ENCODE measurements at places on chromosomes 5 and 9.

DNA sequence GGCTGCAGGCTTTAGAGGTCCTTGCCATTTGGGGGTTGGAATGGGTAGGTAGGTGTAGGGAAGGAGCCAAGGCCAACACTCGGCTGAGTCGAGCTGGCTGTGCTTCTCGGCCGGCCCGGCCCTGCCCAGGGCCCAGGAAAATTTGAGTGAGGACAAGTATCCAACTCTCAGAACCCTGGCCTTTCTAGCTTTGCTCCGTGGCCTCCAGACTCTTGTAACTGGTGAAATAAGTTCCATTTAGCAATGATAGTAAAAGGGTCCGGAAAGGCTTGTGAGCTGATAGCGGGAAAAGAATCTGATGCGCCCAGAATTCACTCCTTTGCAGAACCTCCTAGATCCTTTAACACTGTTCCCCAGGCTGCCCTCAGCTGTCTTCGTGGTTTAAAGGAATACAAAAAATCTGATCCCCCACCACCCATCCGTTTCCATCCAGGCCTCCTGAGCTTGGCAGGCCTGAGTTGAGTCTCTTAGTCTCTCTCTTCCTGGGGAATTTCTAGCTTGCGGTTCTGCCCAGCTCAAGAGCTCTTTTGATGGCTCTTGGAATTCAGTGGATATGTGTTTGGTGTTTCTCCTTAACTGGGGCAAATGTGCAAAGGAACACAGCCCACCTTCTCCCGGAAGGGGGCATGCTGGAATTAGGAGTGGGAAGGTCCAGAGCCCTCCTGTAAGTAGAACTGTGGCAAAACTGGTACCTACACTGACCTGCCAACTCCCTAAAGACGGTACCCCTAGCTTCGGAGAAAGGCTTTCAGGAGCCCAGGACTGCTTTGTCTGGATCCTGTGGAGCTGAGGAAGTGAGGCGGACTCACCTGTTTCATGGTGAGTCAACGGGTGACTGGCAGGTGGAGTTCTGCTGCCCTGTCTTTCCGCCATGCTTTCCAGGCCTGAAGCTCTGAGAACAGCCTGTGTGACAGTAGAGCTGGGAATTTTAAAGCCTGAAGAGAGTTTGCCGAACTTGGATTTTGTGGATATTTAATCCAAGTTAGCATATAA, 1.7 kb downstream of the DMRT3 start:
- no peak for DNase-seq

DNA sequence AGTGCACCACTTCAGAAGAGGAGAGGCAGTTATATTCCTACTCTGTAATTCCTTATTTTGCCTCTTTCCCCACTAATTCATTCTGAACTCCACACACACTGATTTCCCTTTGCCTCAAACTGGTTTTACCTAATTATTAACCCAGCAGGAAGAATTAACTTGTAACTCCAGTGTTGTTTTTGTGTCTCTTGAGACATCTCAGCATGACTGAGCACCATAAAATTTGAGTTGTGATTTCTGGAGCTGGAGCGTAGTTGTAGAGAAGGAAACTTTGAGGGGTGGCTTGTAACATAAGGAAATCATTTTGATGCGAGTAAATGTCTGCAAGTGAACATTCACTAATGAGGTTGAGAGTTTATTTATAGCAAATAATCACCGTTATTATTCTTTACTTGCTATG, 265.2 kb downstream of the TMEM38B start:
- DNase-seq, result no peak

DNA sequence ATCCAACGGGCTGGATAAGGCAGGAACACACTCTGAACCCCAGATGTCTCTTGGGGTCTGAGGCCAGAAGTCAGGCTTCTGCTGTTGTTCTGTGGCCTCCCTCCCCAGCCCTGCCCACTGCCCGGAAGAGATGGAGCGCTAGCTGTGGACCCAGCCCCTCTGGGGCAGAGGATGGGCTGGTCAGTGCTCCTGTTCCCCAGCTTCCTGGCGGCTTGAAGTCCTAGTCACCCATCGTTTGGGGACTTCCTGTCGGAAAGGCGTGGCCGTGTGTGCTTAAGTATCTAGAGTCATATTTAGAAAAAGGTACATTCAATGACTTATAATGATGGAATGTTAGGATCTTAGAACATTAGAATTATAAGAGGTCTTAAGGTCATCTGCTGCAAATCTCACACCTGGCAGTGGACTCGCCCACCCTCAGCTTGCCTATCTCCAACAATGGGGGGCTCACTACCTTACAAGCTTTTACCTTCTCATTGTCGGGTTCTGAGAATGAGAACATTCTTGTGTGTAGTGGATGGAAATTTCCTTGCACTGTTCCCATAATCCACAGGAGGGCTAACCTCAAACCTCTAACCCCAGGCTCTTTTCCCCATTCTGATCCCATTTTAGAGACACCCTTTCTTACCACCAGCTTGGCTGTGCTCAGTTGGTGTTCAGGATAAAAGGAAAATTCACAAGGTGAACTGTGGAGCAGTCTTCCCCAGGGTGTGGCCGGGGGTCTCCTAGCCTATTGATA, 13.4 kb upstream of the AIF1L start:
- no peak for DNase-seq

DNA sequence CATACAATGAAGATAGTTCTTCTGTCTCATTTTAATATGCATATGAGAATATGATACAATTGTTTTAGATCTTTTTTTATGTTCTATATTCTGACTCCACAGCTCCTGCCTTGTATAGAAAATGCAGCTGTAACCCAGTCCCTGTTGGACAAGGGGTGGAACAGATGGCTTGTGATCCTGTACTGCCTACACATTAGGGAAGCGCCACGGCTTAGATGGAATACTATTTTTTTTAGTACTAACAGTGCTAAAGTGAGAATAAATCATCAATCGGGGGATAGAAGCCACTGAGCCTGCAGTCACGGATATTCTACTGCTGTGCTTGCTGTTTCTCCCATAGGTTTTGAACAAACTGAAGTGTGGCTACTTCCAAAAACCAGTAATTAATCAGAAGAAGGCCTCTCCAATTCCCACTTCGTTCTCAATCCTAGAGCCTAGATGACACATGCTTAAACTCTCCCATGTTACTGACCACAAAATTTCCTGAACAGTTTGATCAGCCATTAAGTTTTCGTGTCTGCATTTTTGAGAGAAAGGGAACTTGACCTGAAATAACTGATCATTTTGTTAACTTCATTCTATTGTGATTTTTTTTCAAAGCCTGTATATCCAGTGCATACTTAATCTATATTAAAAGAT, 150.3 kb downstream of the CDH18 start:
- DNase-seq, result no peak

GRCh38 chr9:68744426-68744825, 39.4 kb downstream of the PIP5K1B start:
- no peak for DNase-seq

- no peak for DNase-seq
These were observed 3.1 kb upstream of the DBH start for GRCh38 chr9:133632806-133633680.

GRCh38 chr9:34715639-34716215, 5.8 kb upstream of the CCL21 start:
- no peak for DNase-seq

DNA sequence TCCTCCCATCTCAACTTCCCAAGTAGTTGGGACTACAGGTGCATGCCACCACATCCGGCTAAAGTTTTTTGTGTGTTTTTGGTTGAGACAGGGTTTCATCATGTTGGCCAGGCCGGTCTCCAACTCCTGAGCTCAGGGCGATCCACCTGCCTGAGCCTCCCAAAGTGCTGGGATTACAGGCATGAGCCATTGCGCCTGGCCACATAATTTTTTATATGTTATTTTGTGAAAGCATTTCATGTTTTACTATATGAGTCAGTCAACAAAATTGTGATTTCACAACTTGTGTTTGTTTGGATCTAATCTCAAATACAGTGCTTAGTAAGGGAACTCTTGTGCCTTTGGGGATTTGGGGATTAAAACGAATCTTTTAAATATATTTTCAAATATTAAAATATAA, 20.0 kb upstream of the FAM120AOS start:
- no peak for DNase-seq

GRCh38 chr5:35651002-35651756, 33.5 kb downstream of the SPEF2 start:
- DNase-seq, result no peak

- no peak for DNase-seq
These were observed 318.3 kb downstream of the MLLT3 start for GRCh38 chr9:20303996-20304395.

- peak; percentile 25 for DNase-seq
These were observed 2.8 kb upstream of the HSDL2 start for GRCh38 chr9:112377087-112377486.

Data from GF-D8 (cell line).